Activated CD4-positive, alpha-beta T cell treated with anti-CD3 and anti-CD28 coated beads for 36 hours (primary cell): ENCODE measurements at places on chromosomes 3 and 15. TPM values are rescaled to one million over a fixed set of nuclear protein-coding genes. Genes with fewer than 3 reads are reported as not detected.
A peak's percentile ranks its signal among the peaks of the same experiment; 100 is the strongest.

TMEM41A gene
- total RNA-seq: 19.6 TPM

GRCh38 chr3:142374687-142375086 is 73.2 kb downstream of the XRN1 start:
- no peak overlapping the region for H3K27ac ChIP-seq
- H3K4me1 ChIP-seq: peaks cover 2% of the 10 kb centered on the region
- no peak overlapping the region for H3K4me3 ChIP-seq
- no peak for DNase-seq
- H3K36me3 ChIP-seq: peaks cover 25% of the 10 kb centered on the region

ANO10 gene
- 6.9 TPM for total RNA-seq

DNA sequence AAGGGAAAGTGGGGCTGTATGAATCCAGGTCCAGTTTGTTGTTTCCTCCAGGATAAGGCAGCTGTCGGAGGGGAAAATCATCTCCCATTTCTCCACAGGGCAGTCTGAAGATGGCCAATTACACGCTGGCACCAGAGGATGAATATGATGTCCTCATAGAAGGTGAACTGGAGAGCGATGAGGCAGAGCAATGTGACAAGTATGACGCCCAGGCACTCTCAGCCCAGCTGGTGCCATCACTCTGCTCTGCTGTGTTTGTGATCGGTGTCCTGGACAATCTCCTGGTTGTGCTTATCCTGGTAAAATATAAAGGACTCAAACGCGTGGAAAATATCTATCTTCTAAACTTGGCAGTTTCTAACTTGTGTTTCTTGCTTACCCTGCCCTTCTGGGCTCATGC is 911 bp downstream of the CCRL2 start:
- H3K4me1 ChIP-seq: peaks cover 33% of the 10 kb centered on the region
- H3K27me3 ChIP-seq: peaks cover 2% of the 10 kb centered on the region
- H3K27ac ChIP-seq: no peak overlapping the region
- H3K36me3 ChIP-seq: no peaks in the 10 kb centered on the region

SST gene
- total RNA-seq: not detected

ST3GAL6 gene
- total RNA-seq: not detected

NPAP1 gene
- total RNA-seq: not detected

- no peak overlapping the region for H3K4me3 ChIP-seq
- H3K36me3 ChIP-seq: peaks cover 27% of the 10 kb centered on the region
- peaks cover 63% of the 10 kb centered on the region for H3K4me1 ChIP-seq
- no peaks in the 10 kb centered on the region for H3K27me3 ChIP-seq
Observed at GRCh38 chr3:195405651-195406050, 37.2 kb downstream of the ACAP2 start.

CTXND1 gene
- not detected for total RNA-seq

SIDT1 gene
- 19.0 TPM for total RNA-seq

DNA sequence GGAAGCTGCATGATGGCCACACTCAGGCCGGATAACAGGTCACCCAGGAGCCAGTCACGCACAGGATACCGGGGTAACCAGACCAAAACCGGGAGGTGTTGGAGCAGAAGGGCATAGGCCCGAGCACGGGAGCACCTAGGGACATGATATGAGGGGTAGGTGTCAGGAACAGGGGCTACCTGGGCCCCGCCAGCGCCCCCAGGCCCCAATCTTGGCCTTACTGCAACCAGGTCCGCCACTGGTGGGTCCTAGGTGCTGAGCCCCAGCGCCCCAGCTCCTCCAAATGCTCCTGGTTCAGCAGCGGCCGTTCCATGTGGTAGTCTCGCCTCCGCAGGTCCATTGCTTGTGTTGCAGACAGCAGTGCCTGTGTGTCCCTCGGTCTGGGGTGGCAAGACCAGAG is 2.0 kb downstream of the SLC26A6 start:
- peaks cover 13% of the 10 kb centered on the region for H3K4me1 ChIP-seq
- H3K36me3 ChIP-seq: peaks cover 12% of the 10 kb centered on the region
- no peak for DNase-seq
- peak overlapping the region; percentile 12 for H3K4me3 ChIP-seq

SLC22A13 gene
- total RNA-seq: 0.21 TPM

- H3K27me3 ChIP-seq: peaks cover 47% of the 10 kb centered on the region
- no peak overlapping the region for H3K4me3 ChIP-seq
- H3K36me3 ChIP-seq: no peaks in the 10 kb centered on the region
- H3K4me1 ChIP-seq: no peaks in the 10 kb centered on the region
- DNase-seq: no peak
- no peak overlapping the region for H3K27ac ChIP-seq
Observed at GRCh38 chr15:71526060-71526820, 284.1 kb upstream of the NR2E3 start.

- no peak for DNase-seq
- H3K27me3 ChIP-seq: no peaks in the 10 kb centered on the region
- H3K36me3 ChIP-seq: no peaks in the 10 kb centered on the region
- no peak overlapping the region for H3K4me3 ChIP-seq
- no peaks in the 10 kb centered on the region for H3K4me1 ChIP-seq
Observed at GRCh38 chr3:77690284-77690845, 650.5 kb downstream of the ROBO2 start.

DNA sequence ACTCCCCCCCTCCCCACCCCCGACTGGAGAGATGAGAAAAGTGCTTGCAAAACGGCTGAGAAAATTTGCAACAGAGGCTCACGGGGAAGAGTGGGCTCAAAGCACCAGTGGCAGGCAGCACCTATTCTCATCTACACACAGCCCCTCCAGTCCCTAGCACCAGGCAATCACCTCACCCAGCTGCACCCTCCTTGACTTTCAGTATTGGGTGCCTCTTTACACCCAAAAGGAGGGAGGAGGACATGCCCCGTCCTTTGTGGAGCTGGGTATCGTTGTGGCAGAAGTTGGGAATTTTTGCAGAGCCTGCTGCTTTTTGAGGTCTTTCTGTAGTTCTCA is 182.8 kb upstream of the TOPAZ1 start:
- H3K4me3 ChIP-seq: no peak overlapping the region
- H3K27ac ChIP-seq: no peak overlapping the region
- peaks cover 10% of the 10 kb centered on the region for H3K27me3 ChIP-seq
- no peaks in the 10 kb centered on the region for H3K36me3 ChIP-seq
- no peak for DNase-seq
- peaks cover 30% of the 10 kb centered on the region for H3K4me1 ChIP-seq

- H3K27ac ChIP-seq: no peak overlapping the region
- no peaks in the 10 kb centered on the region for H3K4me1 ChIP-seq
- H3K4me3 ChIP-seq: no peak overlapping the region
- no peaks in the 10 kb centered on the region for H3K36me3 ChIP-seq
- H3K27me3 ChIP-seq: no peaks in the 10 kb centered on the region
Observed at GRCh38 chr15:59711451-59712243, 22.5 kb upstream of the BNIP2 start.

MFN1 gene
- total RNA-seq: 24.4 TPM

ISG20 gene
- 120 TPM for total RNA-seq

KY gene
- not detected for total RNA-seq

GRCh38 chr3:69370156-69370883 is 15.6 kb downstream of the FRMD4B start:
- no peak overlapping the region for H3K4me3 ChIP-seq
- peak; percentile 45 for DNase-seq
- no peaks in the 10 kb centered on the region for H3K36me3 ChIP-seq
- H3K27me3 ChIP-seq: peaks cover 6% of the 10 kb centered on the region
- H3K27ac ChIP-seq: no peak overlapping the region
- H3K4me1 ChIP-seq: peaks cover 30% of the 10 kb centered on the region

DNA sequence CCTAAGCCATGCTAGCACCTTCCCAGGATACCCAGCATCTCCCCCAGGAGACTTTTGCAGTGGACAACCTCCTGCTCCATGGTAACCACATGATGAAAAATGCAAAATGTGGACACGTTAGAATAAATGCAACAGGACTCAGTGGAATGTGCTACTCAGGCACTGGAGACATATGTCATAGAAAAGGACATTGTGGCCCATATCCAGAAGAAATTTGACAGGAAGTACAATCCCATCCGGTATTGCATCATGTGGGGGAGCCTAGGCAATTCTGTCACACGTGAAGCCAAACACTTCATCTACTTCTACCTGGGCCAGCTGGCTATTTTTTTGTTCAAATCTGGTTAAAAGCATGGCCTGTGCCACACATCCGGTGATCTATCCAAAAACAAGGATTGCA is 227.2 kb upstream of the GPR149 start:
- no peaks in the 10 kb centered on the region for H3K36me3 ChIP-seq
- H3K27me3 ChIP-seq: no peaks in the 10 kb centered on the region
- no peak for DNase-seq
- no peak overlapping the region for H3K4me3 ChIP-seq

ENTPD3 gene
- total RNA-seq: not detected

FSIP1 gene
- total RNA-seq: 0.32 TPM

DNA sequence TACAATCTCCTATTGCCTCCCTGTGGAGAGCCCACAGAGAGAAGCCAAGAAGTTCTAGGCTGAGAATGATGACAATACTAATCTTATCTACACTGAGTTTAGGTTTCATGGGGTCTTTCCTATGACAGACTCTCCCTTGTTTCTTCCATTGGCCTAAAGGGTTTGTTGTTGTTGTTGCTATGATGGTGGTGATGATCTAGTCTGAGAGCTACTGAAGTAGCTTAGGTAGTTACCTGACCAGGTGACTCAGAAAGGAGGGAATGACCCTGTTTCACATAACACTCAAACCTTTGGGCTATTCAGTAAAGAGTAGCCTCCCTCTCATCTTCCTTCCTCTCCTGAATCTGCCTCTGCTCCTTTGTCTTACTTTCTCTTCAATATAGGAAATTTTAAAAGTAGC is 170.2 kb downstream of the GMNC start:
- H3K4me3 ChIP-seq: no peak overlapping the region
- no peaks in the 10 kb centered on the region for H3K36me3 ChIP-seq
- H3K4me1 ChIP-seq: no peaks in the 10 kb centered on the region
- H3K27me3 ChIP-seq: peaks cover 10% of the 10 kb centered on the region
- DNase-seq: no peak

GRCh38 chr3:62622553-62623174 is 249.3 kb upstream of the FEZF2 start:
- no peak overlapping the region for H3K4me3 ChIP-seq
- H3K4me1 ChIP-seq: no peaks in the 10 kb centered on the region
- peak; percentile 6 for DNase-seq
